ENCODE measurements at places on chromosomes 2 and 18.

GRCh38 chr2:11998218-11998617 is 251.8 kb downstream of the LPIN1 start:
- DNase-seq = no peak

DNA sequence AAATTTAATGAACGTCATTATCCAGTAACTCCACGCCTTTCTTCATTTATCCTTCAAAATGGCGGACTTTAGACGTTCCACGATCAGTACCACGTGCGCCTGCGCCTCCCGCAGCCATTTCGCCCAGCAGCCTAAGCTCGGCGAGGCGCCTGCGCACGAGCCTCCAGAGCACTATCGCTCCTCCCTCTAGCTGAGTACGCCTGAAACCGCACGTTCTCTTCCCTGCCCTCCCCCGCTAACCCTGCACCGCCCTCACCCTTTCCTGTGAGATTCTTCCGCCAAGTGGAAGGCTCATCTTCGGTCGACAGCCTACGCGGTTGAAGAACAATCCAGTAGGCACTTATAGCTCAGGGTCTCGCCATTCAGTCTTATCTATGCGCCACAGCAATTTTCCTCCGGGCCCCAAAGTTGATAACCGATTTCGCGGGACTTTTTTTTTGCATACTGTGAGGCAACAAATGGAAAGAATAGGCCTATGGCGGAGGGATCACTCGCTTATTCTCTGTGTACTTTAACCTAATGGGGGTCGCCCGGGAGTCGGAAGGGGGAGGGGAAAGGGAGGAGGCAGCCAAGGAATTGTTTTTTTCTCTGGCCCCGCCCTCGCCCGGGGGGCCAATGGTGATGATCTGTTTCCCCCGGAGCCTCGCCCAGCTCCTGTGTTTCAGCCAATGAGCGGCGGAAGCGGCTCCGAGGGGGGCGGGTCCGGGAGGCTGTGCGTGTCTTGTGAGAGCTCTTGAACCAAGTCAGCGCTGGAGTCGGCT is at the start of gene KDM3A:
KDM3A (plus strand) TSS at position 741 of the 761 bp plus-strand sequence. CDS start 677 bp downstream, outside the sequence.
- DNase-seq = peak; percentile 96

GRCh38 chr2:200373973-200374416 is 67.5 kb downstream of the SPATS2L start:
- DNase-seq = no peak

GRCh38 chr2:238320648-238321281 is 447 bp downstream of the TRAF3IP1 start:
- DNase-seq = no peak

- no peak for DNase-seq
These were observed 115.4 kb downstream of the ACAA2 start for GRCh38 chr18:49697757-49698524.

DNA sequence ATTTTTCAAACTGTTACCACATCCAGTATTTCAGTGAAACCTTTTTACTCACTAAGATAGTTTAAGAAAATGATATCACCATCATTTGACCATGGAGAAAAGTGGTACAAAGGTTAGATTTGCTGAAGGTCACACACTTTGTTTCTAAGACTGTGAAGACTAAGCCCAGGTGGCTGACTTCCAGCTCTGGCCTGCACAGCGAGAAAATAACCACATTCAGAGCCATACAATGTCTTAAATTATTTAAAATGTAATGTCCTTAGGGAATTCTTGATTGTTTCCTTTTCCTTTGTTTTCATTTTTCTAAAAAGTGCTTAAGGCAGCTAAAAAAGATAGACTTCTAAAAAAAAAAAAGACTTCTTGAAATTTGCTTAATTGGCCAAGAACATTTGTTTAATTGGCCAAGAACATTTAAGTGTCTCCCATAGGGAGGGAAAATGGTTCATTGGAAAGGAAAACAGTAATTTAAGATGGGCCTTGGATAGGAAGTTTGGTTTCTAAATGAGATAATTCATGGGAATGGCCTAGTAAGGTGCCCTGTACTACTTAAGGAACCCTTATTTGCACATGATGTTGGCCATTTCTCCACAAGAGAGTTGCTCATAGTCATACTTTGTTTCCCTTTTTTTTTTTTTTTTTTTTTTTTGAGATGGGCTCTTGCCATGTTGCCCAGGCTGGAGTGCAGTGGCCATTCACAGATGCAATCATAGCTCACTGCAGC is 45.2 kb downstream of the CYP1B1 start:
- no peak for DNase-seq

- no peak for DNase-seq
These were observed 419.5 kb downstream of the NUP35 start for GRCh38 chr2:183543731-183544130.

- no peak for DNase-seq
These were observed 91.9 kb downstream of the ARL4C start for GRCh38 chr2:234404957-234405356.

DNA sequence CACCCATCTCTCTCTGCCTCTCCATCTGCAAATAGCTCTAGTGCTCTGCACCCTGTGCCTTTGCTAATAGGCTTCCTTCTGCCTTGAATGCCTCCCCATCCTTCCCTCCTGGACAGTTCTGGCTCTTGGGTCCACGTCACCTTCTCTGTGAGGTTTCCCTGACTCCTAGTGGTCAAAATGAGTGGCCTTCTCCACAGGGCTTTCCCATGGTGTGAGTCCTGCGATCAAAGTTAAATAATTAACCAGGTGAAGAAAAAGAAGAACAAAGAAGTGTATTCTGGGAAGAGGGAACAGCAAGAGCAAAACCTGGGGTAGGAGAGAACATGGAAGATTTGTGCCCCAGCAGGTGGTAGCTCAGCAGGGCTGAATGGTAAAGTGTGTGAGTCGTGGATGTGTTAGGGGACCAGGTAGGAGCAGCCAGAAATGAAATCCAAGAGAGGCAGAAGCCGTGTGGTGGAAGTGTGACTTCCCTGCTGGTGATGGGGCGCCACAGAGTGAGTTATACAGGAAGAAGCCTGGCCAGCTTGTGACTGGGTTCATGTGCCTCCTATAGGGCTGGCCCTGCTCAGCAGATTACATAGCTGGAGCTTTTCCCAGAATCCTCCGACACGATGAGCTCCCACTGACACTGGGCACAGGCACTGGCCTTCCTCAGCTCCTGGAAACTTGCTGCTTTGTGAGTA is 93.8 kb upstream of the LDAH start:
- no peak for DNase-seq

DNA sequence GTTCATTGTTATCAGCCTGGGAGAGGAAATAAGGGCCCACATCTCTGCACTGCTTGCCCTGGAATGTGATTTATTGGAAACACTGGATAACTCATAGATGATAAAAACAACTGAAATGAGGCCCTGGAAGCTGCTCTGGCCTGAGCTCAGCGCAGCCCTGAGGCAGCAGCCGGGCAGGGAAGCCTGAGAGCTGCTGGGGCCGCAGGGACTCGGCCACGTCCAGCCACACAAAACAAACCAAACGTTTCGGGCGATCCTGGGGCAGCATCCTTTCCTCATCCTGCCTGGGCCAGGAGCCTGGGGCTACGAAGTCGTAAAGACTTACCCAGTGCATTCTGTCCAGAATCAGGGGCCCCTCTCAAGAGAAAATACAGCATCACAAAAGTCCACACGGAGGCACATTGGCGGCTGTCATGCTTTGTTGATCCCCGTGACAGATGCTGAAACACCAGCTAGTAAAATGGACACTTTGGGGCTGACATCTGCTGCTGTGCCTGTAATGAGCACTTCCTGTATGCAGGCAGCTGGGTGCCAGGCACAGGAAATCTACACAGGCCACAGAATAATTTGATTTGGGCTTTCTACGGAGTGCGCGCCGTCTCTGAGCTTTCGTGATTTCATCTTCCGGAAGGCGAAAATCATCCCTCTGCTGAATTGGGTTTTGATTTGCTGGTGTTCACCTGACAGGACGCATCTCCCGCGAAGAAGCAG is 250.6 kb downstream of the EIPR1 start:
- DNase-seq = no peak

DNA sequence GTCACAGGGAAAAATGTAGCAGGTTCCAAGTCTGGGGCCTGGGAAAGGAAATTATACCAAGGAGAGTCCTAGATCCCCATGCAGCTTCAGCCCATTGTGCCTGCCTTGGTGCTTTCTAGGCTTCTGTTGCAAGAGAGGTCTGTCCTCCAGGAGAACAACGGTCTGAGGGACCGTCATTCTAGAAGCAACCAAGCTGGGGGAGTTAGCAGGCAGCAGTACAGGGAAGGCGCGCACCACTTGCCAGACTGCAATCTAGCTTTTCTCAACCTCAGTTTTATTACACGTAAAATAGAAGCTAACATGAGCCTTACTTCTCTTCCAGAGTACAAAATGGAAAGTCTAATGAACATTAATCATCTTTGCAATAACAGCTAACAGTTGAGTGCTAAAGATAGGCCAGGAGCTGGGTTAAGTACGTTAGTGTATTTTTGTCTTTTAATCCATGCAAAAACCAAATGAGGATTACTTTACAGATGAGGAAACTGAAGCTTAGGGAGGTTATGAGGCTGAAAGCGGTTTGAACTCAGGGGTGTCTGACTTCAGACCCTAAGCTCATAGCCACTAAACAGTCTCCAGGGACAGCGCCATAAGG is 1.9 kb downstream of the TCF23 start:
- no peak for DNase-seq

DNA sequence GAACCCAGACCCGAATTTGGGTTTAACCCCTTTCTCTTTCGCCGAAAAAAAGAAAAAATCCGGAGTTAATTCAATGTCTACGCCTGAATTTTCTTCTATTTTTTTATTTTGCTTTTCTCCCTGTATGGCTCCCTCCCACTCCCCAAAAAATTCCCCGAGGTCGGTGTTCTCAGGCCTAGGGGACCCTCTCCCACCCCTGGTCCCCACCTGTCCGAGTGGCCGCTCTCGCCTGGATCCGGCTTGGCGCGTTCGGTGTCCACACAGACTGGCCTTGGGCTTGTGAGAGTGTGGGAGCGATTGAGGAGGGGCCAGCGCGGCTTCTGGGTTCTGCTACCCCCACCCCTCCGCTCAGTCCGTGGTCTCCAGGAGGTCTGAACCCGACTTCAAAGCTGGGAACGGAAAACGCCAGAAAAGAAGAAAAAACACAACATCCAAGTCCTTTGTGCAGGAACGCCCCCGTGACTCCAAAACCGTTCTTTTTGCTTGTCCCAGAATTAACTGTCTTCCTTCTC is 5.7 kb upstream of the EN1 start:
- DNase-seq = no peak

DNA sequence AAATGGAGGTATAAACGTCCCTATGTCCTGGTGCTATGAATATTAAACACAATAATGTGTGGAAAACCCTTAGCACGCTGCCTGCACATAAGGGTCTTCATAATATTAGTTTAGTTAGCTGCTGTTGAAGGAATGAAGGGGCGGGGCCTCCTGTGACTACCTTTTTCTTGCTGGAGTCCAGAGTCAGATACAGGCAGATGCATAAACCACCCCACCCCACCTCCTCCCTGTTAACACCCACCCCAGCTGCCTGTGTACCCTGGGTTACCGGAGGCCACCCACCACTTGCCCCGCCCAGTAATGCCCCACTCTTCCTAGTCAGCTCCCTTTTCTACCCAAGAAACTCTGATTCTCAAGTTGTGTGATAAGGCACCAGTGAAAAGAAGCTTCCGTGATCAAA is 158.4 kb downstream of the EN1 start:
- no peak for DNase-seq

DNA sequence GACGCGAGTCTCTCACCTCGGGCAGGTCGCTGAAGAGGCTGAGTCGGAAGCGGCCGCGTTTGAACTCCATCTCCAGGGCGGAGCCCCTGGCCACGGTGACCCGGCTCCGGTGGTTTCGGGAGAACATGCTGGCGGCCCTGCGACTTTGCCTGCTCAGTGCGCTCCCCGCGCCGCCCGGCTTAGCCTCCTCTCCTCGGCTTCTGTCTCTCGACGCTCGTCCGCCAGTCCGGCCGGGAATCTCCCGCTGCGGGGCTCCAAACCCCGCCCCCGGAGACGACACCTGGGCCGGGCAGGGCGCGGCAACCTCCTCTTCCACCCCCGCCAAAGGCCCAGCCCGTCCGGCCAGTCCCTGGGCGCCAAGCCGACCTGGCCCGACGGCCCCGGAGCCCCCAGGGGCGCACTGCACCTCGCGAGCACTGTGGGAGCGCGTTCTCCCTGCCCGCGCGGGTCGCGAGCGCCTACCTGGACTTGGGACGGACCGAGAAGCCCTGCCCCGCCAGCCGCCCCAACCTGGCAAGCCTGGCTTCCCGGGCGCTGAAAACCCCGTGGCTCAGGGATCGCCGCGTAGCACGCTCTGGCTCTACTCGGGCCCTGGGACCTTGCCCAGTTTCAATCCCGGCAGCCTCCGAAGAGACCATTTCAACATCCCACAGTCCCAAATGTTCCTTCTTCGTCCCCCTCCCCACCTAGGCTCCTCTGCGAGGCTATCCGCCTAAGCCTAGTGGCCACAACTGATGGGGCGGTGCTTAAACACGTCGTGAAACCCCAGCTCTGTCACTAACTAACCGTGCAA is at the start of gene RTKN:
RTKN (minus strand) TSS at position 248 of the 793 bp plus-strand sequence; CDS start at position 127, 121 bp downstream.
- DNase-seq = no peak

GRCh38 chr2:239263669-239264491 is 136.9 kb downstream of the HDAC4 start:
- no peak for DNase-seq

DNA sequence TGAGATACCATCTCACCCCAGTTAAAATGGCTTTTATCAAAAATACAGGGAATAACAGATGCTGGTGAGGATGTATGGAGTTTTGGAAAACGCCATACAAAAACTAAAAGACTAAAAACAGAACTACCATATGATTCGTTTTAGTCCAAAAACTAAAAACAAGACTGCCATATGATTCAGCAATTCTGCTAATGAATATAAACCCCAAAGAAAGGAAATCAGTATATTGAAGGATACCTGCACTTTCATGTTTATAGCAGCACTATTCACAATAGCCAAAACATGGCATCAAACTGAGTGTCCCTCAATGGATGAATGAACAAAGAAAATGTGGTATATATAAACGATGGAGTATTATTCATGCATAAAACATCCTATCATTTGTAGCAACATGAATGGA is 224.4 kb upstream of the MC4R start:
- DNase-seq = no peak

- no peak for DNase-seq
These were observed 621.9 kb upstream of the SOX11 start for GRCh38 chr2:5070257-5070656.

GRCh38 chr18:79576686-79577351 is 102.8 kb upstream of the CTDP1 start:
- DNase-seq = no peak

DNA sequence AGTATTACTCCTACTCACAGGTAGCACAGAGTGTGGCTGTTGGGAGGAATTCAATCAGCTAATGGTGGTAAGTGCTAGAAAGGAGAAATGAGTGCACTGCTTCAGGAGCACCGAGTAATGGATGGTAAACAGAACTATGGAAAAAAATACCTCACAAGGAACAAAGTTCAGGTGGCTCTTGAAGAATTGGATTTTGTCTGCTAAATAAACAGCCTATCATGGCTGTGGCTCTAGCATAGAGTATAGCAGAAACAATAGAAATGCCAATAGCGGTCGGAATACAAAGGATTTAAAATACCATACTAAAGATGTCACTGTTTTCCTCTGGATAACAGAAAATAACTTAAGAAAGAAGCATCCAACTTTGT is 482.5 kb downstream of the NUP35 start:
- DNase-seq = no peak

GRCh38 chr18:75439348-75439747 is 11.8 kb upstream of the SMIM21 start:
- DNase-seq = no peak

GRCh38 chr18:11951390-11951851 is 29.9 kb upstream of the IMPA2 start:
- no peak for DNase-seq

Data from GF-D8 (cell line).